ENCODE measurements at places on chromosomes 1 and 21.

DNA sequence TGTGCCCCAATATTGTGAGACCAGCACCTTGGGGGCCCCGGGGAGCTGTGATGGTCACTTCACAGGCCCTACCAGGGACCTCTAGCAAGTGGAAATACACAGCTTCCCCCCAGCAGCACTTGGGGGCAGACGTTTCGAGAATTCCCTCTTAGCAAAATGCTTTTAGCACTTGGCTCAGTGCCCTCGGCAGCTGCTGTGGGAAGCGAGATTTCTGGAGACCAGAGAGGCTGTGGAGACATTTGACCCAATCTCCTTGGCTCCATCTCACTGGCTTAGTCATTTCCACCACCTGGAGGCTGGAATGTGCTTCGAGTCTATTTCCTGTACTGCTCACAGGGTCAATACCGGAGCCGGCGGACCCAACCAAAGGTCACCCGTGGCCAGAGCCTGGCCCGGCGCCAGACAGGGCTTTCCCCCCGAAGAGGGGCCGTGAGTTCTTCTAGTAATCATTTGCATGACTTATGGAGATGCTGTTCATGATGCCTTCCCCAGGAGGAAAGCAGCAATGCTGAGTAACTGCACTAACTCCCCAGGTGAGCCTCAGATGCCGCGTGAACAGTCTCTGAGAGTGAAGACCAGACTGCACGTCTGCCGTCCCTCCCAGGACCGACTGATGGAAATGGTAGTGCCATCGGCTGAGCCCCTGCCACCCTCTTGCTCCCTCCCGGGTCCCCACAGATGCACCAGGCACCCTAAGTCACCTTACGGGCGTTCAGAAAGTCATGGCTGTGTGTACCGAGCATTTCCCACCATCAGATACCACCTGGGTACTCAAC, 4.4 kb upstream of the C2CD2 start:
- DNase-seq, result peak; percentile 54

GRCh38 chr1:108557296-108557695, 2.6 kb upstream of the EEIG2 start:
- no peak for DNase-seq

DNA sequence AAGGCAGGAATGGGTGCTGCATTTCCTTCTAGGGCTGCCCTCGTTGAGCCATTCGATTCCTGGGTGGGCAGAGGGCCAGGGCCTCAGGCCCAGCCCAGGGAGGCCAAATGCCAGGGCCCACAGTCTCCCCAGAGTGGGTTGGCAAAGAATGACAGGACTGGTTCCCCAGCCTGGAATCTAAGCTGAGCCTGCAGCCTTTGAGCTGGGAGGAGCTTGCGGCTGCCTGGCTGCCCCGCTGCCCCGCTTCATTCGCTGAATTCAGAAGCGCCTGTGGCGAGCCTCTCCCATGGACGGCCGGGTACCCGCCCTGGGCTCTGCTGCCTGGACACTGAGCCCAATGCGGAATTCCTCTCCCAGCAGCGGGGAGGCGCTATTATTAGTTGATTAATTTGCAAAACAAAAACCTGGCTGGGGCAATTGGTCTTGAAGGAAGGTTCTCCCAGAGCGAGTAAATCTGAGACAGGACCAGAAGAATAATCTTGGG, 32.3 kb upstream of the TARDBP start:
- DNase-seq, result no peak

DNA sequence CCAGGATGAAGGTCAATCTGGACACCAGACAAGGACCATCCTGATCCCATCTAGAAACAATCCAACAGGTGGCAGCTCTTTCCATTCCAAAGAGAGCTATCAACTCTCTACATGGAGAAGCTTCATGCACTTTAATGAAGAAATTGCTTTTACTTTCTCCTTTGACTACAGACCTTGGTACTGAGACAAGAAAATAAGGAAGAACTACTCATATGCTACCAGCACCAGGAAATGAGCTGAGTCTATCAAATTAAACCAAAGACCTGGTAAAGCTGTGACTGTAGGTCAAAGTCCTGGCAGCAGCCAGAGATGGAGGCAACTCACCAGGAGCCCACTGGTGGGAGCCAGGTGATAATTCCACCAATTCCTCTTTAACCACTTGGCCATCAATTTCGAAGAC, 64.3 kb upstream of the LRRC8B start:
- no peak for DNase-seq

DNA sequence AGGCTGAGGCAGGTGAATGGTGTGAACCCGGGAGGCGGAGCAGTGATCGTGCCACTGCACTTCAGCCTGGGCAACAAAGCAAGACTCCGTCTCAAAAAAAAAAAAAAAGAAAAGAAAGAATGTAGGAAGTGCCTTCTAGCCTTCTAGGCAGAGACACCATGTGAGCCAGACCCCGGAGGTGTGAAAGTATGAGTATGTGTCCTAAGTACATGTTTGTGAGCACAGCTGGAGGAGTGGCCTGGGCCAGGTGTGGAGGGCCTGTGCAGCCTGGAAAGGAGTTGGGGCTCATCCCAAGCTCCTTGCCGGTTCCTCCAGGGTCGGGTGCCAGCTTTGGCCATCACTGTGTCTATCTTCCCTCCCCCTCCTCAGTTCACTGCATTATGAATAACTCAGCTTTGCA, 13.0 kb downstream of the SOX13 start:
- DNase-seq, result no peak

DNA sequence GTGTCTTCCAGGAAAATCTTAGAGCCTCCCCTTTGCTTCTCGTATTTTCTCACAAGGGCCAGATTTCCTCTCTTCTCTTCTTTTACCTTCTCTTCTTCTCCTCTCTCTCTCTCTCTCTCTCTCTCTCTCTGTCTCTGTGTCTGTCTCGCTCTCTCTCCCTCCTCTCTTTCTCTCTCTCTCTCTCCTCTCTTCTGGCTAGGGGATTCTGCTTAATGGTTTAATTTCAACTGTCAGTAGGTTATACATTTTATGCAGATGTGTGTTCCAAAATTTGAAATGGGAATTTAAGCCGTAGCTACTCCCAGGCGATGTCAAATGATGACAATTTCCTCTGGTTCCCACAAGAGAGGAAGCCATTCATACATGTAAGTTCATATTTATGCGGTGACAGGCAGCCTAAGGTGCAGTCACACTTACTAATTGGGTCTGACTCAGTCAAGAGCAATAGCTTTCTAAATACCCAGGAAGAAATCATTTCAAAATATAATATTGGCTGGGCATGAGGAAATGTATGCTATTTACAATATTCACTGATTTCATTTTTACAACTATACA, 1.4 kb downstream of the DSCAM start:
- DNase-seq, result no peak

DNA sequence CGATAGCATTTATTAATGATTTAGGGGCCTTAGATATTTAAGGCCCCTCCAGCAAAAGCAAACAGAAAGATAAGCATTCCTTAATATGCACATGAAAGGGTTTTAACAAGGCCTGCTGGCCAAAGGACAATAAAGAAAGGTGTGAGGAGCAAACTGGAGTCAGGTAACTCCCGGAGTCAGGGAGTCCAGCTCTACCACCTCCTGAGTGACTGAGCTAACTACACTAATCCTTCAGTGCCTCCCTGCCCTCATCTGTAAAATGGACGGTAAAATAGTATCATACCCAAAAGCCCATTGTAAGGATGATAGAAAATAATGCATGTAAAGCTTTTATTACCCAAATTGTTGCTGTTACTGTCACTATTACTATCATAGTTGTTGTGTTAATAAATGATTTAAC, 161.7 kb downstream of the SIPA1L2 start:
- no peak for DNase-seq

DNA sequence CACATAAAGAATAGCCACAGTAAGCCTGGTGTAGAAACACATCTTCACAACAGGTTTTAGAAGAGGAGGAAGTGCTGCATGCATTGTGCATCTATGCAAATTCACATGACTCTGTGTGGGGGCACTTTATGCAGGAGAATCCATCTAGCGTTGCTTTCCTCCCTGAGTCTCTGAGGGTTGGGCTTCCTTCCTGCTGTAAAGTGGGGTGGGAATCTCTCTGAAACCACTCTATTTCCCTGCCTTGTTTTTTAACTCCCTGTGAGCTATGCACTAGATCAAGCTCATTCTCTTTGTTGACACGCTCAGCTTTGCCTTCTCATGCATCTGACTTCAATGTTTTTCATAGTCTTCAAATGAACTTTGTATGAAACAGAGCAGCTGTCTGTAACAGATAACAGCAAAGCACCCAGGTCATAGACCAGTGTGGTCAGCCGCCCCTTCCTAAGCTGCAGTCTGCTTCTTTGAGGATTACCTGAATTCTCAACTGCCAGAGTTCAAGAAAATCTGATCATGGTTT, 102.7 kb upstream of the DPH5 start:
- no peak for DNase-seq

- no peak for DNase-seq
Observed at GRCh38 chr1:170032531-170033280, 41.8 kb downstream of the KIFAP3 start.

GRCh38 chr1:153791648-153792253, 16.5 kb downstream of the SLC27A3 start:
- DNase-seq, result no peak

DNA sequence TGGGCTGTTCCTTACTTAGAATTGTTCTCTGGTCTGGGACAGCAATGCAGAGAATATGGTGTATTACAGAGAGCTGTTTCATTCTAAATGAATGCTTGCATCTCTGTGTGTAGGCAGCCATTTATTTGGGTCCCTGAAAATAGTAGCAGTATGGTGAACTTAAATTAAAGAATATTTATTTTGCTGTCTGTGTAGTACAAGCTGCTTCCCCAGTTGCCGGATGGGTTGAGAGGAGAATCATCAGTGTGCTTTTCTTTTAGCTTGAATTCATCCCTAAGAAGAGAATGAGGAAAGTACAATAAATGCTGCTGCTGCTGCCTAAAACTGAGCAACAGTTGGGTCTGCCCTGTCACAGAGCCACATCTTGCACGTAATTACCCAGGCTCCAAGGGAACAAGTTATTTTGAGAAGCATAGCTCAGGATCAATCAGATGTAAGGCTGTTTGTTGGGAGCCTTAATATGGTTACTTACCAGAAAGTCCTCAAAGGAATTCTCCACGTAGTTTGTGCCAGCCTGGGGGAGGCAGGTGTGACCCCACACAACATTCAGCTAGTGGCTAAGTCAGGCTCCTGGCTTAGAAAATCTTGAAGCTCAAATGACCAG, 16.6 kb downstream of the ACTN2 start:
- no peak for DNase-seq

DNA sequence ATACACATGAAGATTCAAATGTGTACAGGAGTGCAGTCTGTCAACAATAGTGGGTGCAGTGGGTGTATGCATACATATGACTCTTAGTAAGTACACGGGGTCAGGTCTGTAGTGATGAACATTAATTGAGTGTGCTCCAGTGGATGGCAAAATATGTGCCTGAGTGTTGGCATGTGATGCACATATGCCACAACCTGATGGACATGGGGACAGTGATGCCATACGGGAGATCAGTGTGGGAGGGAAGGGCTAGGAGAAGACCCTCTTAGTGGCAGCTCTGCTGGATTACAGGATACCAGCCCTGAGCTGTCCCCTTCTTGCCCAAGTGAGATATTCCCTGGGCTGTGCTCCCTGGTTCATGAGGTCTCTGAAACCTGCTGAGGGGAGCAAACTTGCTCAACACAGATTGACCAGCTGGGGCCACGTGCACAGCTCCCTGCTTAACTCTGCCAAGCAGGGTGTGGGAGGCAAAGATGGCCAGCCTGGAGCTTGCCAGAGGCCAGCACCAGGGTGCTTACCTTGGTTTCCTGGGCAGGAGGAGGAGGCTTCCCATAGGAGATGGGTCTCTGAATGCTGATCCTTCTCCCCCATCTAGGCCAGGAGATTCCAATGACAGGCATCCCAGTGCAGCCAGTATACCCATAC, 2.2 kb downstream of the SHISA4 start:
- no peak for DNase-seq

DNA sequence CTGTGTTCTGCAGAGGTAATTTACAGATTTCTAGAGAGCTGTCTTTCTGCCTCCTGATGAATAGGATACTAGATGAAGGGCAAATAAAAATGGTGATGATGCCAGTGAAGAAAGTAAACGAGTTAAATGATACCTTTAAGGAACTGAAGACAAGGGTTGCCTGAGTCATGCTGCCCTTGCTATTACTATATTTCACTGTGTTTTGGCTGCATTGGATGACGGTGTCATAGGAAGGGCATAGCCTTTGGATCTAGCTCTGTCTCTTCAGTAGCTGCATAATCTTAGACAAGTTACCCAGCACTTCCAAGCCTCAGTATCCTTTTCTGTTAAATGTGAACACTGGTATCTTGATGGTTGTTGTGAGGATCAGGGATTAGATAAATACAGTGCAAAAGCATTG, 131.5 kb upstream of the FGGY start:
- DNase-seq, result no peak

- DNase-seq, result peak; percentile 14
Observed at GRCh38 chr1:166838766-166839599, at the start of gene POGK. Gene POGK (plus strand): TSS chr1:166839475. CDS start chr1:166840957, 1,482 bp downstream.

DNA sequence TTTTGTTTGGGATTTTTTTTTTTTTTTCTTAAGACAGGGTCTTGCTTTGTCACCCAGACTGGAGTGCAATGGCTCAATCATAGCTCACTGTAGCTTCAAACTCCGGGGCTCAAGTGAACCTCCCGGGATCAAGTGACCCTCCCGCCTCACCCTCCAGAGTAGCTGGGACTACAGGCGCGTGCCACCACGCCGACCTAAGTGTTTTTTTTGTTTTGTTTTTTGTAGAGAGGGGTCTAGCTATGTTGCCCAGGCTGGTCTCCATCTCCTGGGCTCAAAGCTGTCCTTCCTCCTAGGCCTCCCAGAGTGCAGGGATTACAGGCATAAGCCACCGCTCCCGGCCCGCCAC, 776 bp downstream of the HLCS start:
- no peak for DNase-seq

DNA sequence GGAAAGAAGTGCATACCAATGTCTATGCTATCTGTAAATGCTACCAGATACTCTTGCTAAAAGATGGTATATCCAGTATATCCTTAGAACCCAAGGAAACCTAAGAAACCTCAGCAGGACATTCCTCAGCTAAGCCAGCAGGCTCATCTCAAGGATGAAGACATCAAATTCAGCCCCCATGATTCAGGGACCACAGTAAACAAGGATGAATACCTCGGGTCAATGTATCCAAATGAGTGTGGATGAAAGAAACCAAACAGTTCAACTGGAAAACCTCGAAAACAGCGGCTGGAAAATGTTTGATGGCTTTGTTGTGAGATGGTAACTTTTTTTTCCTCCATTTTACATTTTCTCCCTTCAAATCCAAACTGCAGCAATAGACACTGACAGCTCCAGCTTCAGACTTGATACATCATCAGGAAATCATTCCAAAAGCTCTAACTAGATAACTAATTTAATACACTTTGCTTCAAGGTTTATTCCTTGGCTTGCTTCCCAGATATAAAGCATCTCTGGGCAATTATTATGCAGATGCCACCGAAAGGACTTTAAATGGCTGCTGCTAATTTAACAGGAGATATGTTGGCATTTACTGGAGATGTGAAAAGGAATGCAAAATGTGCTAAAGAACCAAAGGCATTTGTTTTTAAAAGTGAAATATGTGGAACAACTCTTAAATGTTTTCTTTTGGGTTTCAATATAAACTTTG, 73.6 kb downstream of the SMYD2 start:
- DNase-seq, result no peak

GRCh38 chr1:174957829-174958228, 41.9 kb upstream of the CACYBP start:
- no peak for DNase-seq
